ENCODE measurements at places on chromosomes 11 and 22.
A peak's percentile ranks its signal among the peaks of the same experiment; 100 is the strongest.

DNA sequence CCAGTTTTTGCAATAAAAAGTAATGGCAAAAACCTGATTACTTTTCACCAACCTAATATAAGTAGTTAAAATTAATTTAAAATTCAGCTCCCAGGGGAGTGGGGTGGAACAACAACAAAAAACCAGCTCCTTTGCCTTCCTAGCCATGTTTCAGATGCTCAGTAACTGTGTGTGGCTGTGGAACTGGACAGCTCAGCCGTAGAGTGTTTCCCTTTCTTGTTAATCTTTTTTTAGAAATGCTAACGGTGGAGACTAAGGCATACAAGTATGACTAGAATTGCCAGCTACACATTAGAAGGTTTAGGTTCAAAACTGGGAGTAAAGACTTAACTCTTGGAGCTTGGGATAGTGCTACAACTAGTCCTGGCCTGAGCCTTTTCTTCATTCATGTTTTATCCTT lies 45.0 kb downstream of the PPP6R3 start:
- DNase-seq: no peak

- DNase-seq: no peak
Observed at GRCh38 chr11:46705070-46705688, 4.3 kb downstream of the ZNF408 start.

DNA sequence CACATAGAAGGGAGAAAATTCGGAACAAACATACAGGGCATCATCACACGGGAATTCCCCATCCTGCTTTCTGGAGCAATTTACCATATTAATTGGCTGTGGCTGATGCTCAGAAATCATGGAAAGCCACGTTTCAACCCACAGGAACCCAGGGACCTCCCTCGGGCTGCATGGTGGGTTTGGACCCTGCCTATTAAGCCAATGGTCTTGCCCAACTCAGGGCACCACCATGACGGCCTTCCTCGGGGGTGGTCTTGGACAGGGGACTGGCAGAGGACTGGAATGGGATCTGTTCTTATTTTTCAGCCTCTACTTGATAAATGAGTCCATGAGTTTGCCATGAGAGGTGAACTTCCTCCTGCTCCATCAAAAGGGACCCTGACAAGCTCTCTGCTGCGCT lies 374.0 kb downstream of the SHANK2 start:
- no peak for DNase-seq

GRCh38 chr22:26276529-26277160 lies 107.4 kb downstream of the SEZ6L start:
- no peak for DNase-seq

- DNase-seq: no peak
Observed at GRCh38 chr11:1052133-1053011, 15.9 kb upstream of the MUC6 start.

DNA sequence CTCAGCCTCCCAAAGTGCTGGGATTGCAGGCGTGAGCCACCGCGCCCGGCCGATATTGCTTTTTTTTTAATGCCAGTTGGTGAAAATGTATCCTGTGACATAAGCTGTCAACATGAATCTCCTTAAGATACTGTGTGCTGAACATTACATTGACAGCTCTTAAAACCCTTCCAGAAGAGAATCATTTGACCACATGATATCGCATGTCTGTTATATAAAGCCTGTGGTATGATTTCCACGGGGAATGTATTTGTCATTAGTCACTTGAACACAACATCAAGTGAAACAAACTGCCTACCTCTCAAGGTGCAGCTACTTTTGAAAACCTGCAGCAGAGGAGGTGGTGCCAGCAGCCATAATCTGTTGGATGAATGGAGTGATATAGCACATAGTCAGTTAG lies 67.0 kb downstream of the BCL2L13 start:
- DNase-seq: peak; percentile 73

- DNase-seq: no peak
Observed at GRCh38 chr11:81792416-81792815, 941.2 kb downstream of the FAM181B start.

Measured in M059J (cell line).